Stimulated activated CD4-positive, alpha-beta T cell treated with anti-CD3 and anti-CD28 coated beads, Interleukin-2, amount 100 ng/mL, for 4 hours (primary cell): ENCODE measurements at places on chromosomes 12 and 14.

DNA sequence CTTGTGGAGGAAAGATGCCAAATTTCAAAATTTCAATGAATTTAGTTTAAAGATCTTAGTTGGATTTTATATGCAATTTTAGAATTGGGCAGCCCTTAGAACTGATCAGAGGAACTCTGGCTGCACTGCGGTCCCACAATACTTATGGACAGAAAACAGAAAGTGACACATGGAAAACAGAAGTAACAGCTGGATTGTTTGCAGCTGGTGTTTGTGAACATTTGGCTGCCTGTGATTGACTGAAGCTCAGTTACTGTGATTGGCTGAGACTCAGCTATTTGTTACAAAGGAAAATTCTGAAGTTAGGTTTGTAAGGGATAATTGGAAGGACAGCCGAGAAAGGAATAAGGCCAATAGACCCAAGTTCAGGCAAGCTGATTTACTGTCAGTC lies 10.0 kb upstream of the KRT86 start:
- no peak for DNase-seq

DNA sequence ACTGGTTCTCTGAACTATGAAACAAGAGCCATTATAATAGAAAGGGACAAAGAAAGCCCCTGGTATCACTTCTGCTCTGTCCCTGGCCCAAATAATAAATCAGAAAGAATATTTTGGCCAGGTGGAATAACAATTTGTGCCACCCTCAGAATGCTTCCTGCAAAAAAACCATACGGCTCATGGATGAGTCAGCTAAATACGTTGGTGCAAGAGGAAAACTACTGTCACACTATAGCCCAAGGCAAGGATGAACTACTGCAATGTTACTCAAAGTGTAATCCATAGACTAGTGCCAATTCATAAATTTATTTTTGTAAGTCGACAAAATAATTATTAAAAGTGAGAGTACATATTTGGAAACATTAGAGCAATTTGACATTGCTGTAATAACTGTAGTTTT lies 68.2 kb downstream of the ANKS1B start:
- no peak for DNase-seq

DNA sequence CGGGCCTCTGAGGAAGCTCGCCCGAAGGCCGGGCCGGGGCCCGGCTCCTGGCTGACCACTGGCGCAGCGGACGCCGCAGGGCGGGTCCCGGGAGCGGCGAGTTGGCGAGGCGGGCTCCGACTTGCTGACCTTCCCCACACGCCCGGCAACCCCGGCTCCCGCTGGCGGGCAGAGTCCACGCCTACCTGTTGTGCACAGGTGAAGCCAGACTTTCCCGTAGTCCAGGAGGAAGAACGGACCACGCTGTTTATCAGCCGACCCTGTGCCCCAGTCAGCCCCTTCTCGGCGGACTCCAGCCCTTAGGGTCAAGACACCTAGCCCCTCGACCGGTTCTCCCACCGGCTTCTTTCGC lies 407 bp downstream of the HEATR5A start:
- DNase-seq = no peak

DNA sequence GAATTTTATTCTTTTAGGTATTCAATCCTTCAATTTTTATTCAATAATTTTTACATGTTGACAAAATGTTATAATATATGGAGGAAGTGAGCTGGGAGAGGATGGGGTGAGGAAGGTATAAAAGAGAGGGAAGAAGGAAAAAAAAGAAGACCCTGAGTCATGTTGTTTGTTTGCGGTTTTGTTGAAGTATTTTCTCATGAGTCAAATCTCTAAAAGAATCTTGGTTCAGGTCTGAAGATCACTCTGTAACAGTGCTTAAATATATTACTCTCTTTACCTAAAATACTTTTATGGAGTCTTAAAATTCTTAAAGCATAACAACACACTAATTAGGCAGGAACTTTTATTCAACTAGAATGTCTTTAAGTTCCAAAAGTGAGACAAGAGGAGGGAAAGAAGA lies 489.6 kb upstream of the GARIN6 start:
- no peak for DNase-seq
